Esophagus mucosa (tissue), 1 donor: ENCODE measurements at places on chromosomes 3 and 15.
A peak's percentile ranks its signal among the peaks of the same experiment; 100 is the strongest.

DNA sequence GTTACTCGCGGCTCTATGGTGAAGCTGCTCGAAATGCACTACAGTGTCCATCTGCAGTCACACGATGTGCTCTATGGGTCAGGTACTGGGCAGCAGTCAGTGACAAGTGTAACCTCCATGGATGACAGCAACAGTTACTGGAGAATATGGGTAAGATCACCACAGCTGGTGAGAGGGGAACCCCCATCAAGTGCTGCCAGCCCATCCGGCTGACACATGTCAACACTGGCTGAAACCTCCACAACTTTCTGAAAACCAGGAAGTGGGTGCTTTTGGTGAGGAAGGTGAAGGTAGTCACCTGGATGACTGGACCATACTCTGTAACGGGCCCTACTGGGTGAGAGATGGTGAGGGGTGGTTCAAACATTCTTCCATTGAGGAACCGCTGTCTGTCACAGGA lies 87.4 kb upstream of the C15orf39 start:
- no peak for ATAC-seq

DNA sequence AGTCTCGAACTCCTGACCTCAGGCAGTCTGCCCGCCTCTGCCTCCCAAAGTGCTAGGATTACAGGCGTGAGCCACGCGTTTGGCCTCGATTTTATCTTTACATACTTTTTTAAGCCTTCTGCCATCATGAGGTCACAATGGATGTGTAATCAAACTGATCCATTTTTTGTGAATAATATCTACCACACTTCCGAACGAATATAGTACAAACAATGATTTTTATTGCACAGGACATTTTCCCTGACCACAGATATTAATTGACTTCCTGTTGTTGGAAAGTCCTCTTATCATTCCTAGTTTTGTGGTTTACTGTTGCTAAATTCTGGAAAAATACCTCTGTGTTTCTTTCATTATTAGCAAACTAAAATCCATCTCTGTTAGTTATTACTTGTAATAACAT lies 68.9 kb downstream of the MINDY2 start:
- no peak for ATAC-seq

DNA sequence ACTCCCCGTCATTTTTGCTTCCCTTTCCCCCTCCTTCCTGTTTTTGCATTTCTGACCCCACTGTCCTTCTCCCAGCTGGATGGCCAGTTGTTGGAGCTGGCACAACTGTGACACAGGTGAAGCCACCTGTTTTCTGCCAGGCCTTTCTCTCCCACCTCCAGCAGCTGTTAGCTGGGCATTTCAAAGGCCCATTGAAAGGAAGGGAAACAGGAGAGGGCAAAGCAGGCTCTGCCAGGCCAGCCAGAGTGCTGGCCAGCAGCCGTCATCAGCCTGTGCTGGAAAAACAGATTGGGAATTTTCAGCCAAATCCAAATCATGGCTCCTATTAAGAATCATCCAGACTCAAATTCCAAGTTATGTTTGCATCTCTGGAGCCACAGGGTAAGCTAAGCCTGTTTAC lies 155.2 kb upstream of the C2CD4B start:
- no peak for ATAC-seq

- no peak for ATAC-seq
Measured at GRCh38 chr3:138497851-138498250, 63.4 kb downstream of the ESYT3 start.

DNA sequence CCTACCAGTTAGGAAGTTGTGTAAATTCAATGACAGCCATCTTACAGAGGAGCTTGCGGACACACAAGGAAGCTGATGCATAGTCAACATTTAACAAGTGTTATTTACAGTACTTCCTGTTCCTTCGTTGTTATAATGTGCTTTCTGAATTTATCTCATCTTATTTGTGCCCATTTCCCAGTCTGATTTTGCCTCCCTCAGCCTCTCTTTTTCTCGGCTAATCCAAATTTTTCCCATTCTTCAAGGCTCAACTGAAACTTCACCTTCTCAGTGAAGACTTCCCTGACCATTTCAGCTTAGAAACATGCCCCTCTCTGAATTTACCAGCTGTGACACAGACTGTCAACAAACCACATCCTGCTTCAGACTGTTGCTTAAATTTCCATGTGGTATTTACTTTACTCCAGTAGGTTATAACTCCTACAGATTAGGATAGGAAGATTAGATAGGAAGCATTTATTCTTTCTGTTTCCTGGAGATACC lies 55.7 kb upstream of the CP start:
- ATAC-seq = peak; percentile 50

DNA sequence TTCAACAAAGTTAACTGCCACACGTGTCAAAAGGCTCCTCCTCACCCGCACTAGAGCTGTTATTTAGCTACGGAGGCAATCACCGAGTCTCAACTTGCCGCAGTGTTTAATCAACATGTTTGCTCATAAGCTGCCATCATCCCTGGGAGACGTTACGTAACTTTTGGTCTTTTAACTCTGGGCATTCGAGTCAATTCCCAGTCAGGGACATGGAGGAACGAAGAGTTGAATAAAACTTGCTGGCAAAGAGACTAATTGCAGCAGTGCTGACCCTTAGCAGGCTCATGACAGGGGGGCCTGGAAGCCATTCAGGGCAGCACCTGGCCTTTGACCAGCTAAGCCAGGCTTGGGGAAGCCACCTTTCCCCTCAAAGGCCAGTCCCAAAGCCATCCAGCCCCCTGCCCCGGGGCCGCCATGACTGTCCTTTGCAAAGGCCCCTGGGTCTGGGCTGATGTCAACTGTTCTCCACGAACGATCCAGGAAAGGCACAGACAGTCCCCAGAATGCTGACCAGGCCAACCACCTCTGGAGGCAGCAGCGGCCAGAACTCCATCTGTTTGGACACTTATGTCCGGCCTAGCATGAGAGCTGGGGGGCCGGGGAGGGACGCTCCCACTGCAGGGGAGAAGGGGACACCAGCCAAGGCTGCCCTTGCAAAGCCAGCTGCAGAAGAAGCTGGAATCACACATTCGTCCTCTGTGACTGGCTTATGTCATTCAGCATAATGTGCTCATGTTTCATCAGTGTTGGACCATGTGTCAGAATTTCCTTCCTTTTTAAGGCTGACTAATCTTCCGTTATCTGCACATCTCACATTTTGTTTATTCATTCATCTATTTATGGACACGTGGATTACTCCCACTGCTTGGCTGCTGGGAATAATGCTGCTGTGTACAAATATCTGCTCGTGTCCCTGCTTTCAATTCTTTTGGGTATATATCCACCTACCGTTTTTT lies 43.7 kb downstream of the PCSK6 start:
- ATAC-seq = peak; percentile 76

- ATAC-seq = no peak
Measured at GRCh38 chr3:185021256-185021655, 131.6 kb downstream of the C3orf70 start.

GRCh38 chr3:14283813-14284438 lies 105.3 kb downstream of the LSM3 start:
- ATAC-seq = no peak

- ATAC-seq = no peak
Measured at GRCh38 chr15:96958721-96959120, 628.2 kb downstream of the NR2F2 start.

DNA sequence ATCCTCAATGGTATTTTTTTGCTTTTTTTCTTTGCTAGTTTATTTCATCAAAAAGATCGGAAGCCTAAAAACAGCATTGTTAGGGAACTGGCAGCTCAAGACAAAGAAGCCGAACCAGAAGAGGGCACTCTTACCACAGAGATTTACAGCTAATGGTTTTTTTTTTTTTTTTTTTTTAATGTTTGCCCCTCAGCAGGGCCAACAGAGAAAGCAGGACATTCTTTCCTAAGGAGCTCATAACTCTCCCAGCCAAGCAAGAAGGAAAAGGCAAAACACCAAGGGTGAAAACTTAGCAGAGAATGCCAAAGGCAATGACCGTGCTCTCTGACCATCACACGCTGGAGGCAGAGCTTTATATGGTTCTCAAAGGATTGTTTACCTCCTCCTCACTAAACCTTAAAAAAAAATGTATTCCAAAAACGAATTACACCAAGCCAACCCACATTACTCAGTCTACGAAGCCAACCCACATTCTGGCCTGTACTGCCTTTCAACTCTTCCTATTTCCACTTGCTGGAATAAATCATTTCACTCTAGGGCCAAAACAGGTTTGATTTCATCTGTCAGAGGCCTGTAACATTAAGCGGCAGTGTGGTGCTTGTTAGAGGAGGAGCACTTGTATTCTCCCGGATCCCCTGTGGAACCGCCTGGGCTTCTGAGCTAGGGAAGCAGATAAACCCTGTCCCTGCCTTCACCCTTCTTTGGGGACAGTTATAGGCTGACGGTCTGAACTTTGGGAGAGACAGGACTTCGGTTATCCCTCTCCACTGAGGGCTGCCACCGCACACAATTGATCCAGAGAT lies 35.6 kb upstream of the GYG1 start:
- ATAC-seq = peak; percentile 45

GRCh38 chr3:52313774-52314188 lies 2.3 kb upstream of the DNAH1 start:
- ATAC-seq = peak; percentile 78

DNA sequence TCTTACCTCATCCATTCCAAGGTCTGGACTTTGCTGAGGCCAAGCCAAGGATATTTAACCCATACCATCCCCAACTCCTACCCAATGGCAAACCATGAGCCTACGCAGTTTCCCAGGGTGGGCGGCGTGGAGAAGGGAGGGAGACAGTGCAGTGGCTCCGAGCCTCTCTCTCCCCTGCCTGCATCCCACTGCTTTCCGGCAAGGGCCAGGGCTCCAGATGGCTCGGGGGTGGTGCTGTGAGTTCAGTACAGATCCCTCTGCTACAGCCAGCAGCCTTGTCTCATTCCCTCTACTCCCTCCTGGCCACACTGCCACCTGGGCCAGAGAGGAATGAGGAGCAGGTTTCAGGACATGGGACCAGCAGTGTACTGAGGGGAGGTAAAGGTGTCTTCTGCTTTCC lies 44.3 kb upstream of the APEH start:
- ATAC-seq = no peak

DNA sequence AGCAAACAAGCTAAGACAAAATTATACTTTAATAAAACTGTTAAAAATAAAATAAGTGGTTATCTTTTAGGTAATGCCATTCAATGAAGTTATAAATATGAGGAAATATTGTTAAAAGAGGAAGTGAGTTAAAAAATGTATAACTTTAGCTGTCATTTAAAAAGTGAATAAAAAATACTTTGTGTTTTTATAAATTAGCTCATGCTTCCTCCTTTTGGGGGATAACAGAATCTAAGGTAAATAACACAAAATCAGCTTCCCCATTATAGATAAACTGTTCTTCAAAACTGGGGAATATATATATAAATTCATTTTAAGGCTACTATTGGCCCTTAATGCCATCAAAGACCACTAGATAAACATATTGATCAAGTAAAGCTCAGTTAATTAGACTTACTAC lies 113.7 kb upstream of the AADACL2 start:
- ATAC-seq = no peak

DNA sequence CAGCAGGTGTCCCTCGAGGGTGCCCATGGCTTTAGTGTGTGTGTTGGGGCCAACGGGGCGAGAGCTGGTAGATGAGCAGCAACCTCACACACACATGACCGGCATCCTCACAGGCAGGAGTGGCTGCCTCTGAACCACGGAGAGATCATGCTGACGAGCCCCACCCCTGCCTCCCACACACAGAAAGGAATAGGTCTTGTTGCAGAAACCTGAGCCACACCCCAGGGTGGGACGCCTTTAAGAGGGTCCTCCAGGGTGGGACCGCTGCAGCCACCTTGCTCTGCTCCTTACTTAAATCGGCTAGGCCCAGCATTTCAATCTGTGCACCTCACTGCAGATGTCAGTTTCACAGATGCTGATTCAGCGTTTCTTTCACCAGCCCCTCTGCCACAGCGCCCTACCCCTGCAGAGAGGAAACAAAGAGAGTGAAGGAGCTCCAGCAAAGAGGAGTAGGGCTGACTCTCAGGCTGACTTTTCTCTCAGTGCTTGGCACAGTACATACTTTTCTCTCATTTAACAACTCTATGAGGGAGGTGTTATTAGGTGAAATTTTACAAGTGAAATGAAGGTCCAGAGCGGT lies 61.2 kb upstream of the EPHB3 start:
- ATAC-seq = peak; percentile 50

DNA sequence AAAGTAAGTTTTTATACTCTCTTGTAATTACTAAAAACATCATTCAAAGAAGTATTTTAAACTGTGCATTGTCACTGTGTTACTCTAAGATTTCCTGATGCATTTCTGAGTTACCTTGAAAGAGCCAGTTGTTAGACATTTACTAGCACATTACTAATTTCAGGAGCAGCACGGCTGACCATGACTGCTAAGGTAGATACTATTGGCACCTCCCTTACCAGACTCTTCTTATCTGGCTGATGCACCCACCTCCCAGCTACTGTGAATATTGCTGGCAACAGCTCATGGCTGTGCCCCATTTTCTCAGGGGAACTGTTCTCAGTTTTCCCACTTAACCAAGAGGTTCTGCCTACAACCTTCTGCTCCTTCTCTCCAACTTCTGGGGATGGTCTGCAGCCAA lies 29.4 kb downstream of the COL6A5 start:
- no peak for ATAC-seq

DNA sequence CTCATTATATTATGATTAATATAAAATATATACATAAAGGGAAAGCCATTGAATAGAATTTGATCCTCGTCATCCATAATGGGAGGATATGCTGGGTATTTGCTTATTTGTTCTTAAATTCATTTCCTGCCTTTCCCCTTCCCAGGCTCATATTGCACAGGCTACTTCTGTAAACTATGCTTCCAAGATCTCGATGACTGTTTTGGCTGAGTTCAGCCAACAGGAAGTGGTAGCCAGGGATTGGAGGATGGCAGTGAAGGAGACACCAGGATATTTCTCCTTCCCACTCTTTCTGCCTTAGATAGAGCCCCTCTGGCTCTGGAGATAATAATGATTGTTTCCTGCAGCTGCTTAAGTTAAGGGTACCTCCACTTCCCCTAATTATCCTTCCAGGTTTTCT lies 44.3 kb upstream of the DYNC1LI1 start:
- ATAC-seq = no peak

DNA sequence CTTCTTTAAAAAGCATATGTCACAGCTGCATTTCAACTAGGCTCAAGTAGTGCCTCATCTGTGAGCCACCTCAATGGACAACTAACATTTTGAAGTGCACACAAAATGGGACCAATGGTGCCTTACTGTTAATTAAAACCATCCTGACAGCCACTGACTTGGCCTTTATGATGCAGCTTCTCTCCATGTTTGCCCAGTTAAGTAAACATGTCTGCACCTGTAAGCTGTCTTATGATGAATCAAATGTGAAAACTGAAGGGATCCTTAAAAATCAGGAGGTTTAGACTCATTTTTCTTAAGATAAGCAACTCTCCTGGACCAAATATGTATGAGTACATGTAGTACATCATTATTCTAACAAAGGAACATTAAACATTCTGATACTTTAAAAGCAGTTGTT lies 861.6 kb downstream of the ROBO1 start:
- no peak for ATAC-seq

- no peak for ATAC-seq
Measured at GRCh38 chr3:122635789-122636188, 44.9 kb upstream of the PARP14 start.
